ENCODE measurements at places on chromosomes 7 and 10. TPM values are rescaled to one million over a fixed set of nuclear protein-coding genes. Genes with fewer than 3 reads are reported as not detected.

GRCh38 chr7:50557099-50557498, 8.1 kb downstream of the DDC start:
- peak overlapping the region; percentile 2 for H3K27ac ChIP-seq
- H3K36me3 ChIP-seq = no peaks in the 10 kb centered on the region
- no peak overlapping the region for H3K4me3 ChIP-seq
- peaks cover 54% of the 10 kb centered on the region for H3K4me1 ChIP-seq

DNA sequence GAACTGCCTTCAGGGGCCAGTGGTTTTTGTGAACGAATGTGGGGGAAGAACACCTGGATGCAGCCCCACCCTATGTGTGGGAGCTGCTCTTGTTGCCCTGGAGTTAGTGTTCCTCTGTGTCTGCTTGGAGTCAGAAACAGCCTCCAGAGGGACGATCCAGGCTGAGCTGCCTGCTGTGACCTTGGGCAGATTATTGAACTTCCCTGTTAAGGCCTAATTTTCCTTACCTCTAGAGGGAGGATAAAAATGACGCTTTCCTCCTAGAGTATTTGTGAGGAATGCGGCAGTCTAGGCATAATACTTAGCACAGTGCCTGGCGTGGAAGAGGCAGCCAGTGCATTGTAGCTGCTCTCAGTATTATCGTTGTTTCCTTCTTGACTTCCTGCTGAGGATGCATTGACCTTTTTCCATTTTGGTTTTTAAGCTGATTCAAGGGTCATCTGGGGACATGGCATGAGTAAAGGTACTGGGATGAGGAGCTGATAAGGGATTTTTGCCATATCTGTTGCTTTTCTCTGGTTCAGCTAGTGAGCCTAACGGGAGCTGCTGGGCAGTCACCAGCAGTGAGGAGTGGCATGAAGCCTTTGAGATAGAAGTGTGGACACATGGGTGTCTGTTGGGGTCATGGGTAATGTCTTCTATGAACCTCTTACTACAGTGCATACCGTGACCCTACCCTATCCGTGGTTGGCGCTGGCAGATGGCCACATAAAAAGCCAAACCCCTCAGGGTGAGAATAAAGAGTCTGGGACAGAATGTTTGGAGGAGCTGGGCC, 6.4 kb downstream of the ZFYVE27 start:
- no peaks in the 10 kb centered on the region for H3K36me3 ChIP-seq
- H3K4me1 ChIP-seq = peaks cover 2% of the 10 kb centered on the region
- H3K27me3 ChIP-seq = no peaks in the 10 kb centered on the region
- DNase-seq = no peak
- H3K4me3 ChIP-seq = no peak overlapping the region
- H3K27ac ChIP-seq = no peak overlapping the region

GRCh38 chr10:72186258-72186981, 29.4 kb upstream of the ANAPC16 start:
- no peaks in the 10 kb centered on the region for H3K36me3 ChIP-seq
- no peaks in the 10 kb centered on the region for H3K27me3 ChIP-seq
- H3K4me1 ChIP-seq = no peaks in the 10 kb centered on the region

- H3K36me3 ChIP-seq = no peaks in the 10 kb centered on the region
- no peak for DNase-seq
- H3K27ac ChIP-seq = peak overlapping the region; percentile 79
Observed at GRCh38 chr10:110803239-110803749, 68.4 kb upstream of the PDCD4 start.

- H3K27me3 ChIP-seq = no peaks in the 10 kb centered on the region
- no peak overlapping the region for H3K27ac ChIP-seq
- no peaks in the 10 kb centered on the region for H3K36me3 ChIP-seq
- no peak for DNase-seq
- peaks cover 4% of the 10 kb centered on the region for H3K4me1 ChIP-seq
- H3K4me3 ChIP-seq = no peak overlapping the region
Observed at GRCh38 chr10:15352836-15353235, 18.3 kb downstream of the FAM171A1 start.

DNA sequence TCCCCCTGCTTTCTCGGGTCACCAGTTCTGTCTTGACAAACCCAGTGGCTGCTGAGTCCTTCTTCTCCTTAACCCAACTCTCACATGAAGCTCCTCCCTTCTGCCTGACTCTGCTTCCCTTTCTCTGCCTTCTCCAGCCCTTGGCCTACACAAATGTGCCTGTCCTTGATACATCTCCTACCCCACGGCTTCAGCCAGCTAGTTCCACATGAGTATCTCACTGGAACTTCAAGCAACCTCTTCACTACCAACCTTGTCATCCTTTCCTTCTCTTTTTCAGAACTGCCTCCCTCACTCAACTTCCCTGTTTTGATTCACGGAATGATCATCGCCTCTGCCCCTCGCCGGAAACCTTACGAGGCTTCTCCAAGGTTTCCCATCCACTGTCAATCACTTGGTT, 55.9 kb downstream of the PDIA4 start:
- H3K27me3 ChIP-seq = no peaks in the 10 kb centered on the region
- H3K36me3 ChIP-seq = no peaks in the 10 kb centered on the region
- H3K27ac ChIP-seq = no peak overlapping the region

GRCh38 chr10:44511166-44511565, 126.3 kb upstream of the CXCL12 start:
- no peak overlapping the region for H3K27ac ChIP-seq
- no peak overlapping the region for H3K4me3 ChIP-seq
- H3K4me1 ChIP-seq = peaks cover 5% of the 10 kb centered on the region
- no peak for DNase-seq
- H3K27me3 ChIP-seq = no peaks in the 10 kb centered on the region

DNA sequence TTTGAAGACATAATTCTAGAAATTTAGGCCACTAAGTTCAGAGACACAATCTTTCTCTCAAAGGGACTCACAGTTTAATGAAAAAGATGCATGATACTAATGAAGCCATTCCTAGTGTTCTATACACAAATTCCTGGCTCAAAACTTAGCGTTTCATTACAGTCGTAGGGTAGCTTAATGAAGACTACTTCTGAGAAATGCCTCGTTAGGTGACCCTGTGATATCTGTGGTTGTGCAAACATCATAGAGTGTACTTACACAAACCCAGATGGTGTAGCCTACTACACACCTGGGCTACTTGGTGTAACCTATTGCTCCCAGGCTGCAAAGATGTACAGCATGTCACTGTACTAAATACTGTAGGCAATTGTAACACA, 488 bp upstream of the CHCHD3 start:
- no peak overlapping the region for H3K4me3 ChIP-seq
- DNase-seq = no peak
- peaks cover 14% of the 10 kb centered on the region for H3K4me1 ChIP-seq
- H3K27ac ChIP-seq = no peak overlapping the region
- no peaks in the 10 kb centered on the region for H3K27me3 ChIP-seq

GRCh38 chr10:102167861-102168260, 15.7 kb downstream of the NOLC1 start:
- no peaks in the 10 kb centered on the region for H3K27me3 ChIP-seq
- DNase-seq = no peak
- H3K36me3 ChIP-seq = no peaks in the 10 kb centered on the region

DNA sequence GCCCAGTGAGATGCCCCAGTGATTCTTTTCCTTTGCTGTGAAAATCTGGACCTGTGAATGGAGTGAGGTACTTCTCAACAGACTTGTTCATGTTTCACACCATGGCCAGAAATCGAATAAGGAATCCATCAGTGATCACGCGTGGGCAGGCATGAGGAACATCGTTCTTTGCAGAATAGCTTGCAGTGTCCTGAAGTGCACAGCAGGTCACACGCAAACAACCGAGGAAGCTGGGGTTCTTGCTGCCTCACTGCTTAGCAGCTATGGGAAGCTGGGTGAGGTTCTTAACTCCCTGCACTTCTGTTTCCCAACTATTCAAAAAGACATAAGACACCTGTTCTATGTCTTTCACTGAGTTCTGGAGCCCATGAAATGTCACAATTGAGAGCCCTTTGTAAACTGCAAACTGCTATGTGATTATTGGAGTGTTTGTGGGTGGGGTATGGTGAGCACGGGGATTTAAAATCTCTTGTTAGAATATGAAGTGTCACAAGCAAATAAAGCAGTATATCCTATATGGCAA, 253.4 kb downstream of the KIAA1217 start:
- peaks cover 29% of the 10 kb centered on the region for H3K4me1 ChIP-seq
- H3K27ac ChIP-seq = peak overlapping the region; percentile 97
- H3K36me3 ChIP-seq = no peaks in the 10 kb centered on the region
- H3K4me3 ChIP-seq = no peak overlapping the region
- H3K27me3 ChIP-seq = no peaks in the 10 kb centered on the region

DNA sequence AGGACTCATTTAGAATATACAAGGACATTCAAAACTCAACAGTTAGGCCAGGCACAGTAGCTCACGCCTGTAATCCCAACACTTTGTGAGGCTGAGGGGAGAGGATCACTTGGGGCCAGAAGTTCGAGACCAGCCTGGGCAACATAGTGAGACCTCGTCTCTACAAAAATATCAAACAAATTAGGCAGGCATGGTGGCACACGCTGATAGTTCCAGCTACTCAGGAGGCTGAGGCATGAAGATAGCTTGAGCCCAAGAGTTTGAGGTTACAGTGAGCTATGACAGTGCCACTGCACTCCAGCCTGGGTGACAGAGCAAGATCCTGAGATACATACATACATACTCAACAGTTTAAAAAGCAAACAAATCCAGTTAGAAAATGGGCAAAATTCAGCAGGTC, 44.9 kb downstream of the GNA12 start:
- no peak overlapping the region for H3K4me3 ChIP-seq
- H3K27ac ChIP-seq = no peak overlapping the region
- no peak for DNase-seq
- H3K27me3 ChIP-seq = no peaks in the 10 kb centered on the region

DNA sequence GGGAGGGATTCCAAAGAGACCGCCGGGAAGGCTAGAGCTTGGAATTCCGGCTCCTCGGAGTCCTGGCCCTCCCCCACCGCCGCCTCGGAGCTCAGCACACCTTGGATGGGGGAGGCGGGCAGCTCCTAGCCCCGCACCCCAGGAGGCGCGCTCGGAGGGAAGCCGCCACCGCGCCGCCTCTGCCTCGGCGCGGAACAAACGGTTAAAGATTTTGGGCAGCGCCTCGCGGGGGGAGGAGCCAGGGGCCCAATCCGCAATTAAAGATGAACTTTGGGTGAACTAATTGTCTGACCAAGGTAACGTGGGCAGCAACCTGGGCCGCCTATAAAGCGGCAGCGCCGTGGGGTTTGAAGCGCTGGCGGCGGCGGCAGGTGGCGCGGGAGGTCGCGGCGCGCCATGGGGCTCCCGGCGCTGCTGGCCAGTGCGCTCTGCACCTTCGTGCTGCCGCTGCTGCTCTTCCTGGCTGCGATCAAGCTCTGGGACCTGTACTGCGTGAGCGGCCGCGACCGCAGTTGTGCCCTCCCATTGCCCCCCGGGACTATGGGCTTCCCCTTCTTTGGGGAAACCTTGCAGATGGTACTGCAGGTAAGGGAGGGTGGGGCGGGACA, at the start of gene CYP26A1:
Gene CYP26A1, plus strand, starts transcription at position 355 of the 608 bp plus-strand sequence. Its CDS starts 42 bp downstream, at position 397.
- peaks cover 33% of the 10 kb centered on the region for H3K4me1 ChIP-seq
- DNase-seq = no peak
- peak within 1 kb of the TSS; percentile 33 for H3K4me3 ChIP-seq
- H3K27ac ChIP-seq = no peak within 1 kb of the TSS
- H3K27me3 ChIP-seq = peaks cover 80% of the 10 kb centered on the region
- H3K36me3 ChIP-seq = no peaks in the 10 kb centered on the region

- DNase-seq = no peak
- H3K27ac ChIP-seq = no peak overlapping the region
- H3K36me3 ChIP-seq = no peaks in the 10 kb centered on the region
- peaks cover 3% of the 10 kb centered on the region for H3K27me3 ChIP-seq
- no peaks in the 10 kb centered on the region for H3K4me1 ChIP-seq
- H3K4me3 ChIP-seq = no peak overlapping the region
Observed at GRCh38 chr10:132972149-132972985, 30.0 kb upstream of the CFAP46 start.

DNA sequence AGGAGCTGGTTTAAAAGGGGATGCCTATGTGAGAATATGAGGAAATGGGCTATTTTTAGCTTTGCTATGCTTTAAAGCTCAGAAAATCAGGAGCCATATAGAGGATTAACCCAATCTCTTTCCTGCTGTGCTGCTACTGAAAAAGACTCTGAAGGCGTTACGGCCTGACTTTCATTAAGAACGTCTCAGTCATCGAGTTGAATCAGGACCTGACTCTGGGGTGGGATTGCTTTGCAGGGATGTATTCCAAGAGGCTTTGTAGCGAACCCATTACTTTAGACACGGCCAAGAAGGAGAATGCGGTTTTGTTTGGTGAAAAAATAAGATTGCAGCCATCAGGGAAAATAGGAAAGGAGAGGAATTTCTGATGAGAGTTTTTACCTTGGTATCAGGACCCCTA, 426.9 kb downstream of the CCSER2 start:
- H3K27me3 ChIP-seq = no peaks in the 10 kb centered on the region
- DNase-seq = no peak
- no peaks in the 10 kb centered on the region for H3K36me3 ChIP-seq
- H3K4me3 ChIP-seq = no peak overlapping the region
- no peaks in the 10 kb centered on the region for H3K4me1 ChIP-seq

DNA sequence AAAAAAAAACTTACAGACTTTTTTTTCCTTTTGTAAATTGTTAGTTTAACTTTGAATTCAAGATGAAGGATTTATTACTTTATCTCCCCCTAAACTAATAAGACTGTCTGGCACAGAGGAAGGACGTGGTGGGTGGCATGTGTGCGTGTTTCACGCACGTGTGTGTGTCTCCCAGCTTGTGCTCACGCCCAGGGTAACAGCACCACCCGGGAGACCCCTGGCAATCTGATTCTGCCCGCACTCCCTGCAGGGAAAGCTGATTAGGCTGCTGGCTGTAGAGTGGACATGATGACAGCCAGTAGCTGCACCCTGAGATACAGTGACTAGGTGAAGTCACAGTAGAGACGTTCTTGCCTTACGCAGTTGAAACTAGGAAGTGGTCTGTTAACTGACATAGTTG, 25.3 kb downstream of the WIPI2 start:
- no peaks in the 10 kb centered on the region for H3K4me1 ChIP-seq
- no peaks in the 10 kb centered on the region for H3K27me3 ChIP-seq
- no peak for DNase-seq
- H3K27ac ChIP-seq = no peak overlapping the region

- H3K4me1 ChIP-seq = peaks cover 35% of the 10 kb centered on the region
- peak overlapping the region; percentile 92 for H3K27ac ChIP-seq
- peak overlapping the region; percentile 77 for H3K4me3 ChIP-seq
Observed at GRCh38 chr7:100079024-100079560, 2.4 kb downstream of the ZNF3 start.

Gene CPXM2
- 0.88 TPM for polyA plus RNA-seq

Gene ZNF487
- polyA plus RNA-seq = 5.6 TPM

Gene AKR1D1
- 8.1 TPM for polyA plus RNA-seq

Gene SRGN
- polyA plus RNA-seq = 0.36 TPM

Gene ADAM22
- 1.6 TPM for polyA plus RNA-seq

Gene OPALIN
- not detected for polyA plus RNA-seq

Gene LIPM
- not detected for polyA plus RNA-seq

Gene CLRN3
- polyA plus RNA-seq = 13.5 TPM

Gene MMRN2
- polyA plus RNA-seq = 2.2 TPM

Gene ACTL6B
- polyA plus RNA-seq = not detected

Gene MGAM2
- polyA plus RNA-seq = 1.6 TPM

Data from hepatocyte (in vitro differentiated cells).